ENCODE measurements at places on chromosomes 3 and 15.

DNA sequence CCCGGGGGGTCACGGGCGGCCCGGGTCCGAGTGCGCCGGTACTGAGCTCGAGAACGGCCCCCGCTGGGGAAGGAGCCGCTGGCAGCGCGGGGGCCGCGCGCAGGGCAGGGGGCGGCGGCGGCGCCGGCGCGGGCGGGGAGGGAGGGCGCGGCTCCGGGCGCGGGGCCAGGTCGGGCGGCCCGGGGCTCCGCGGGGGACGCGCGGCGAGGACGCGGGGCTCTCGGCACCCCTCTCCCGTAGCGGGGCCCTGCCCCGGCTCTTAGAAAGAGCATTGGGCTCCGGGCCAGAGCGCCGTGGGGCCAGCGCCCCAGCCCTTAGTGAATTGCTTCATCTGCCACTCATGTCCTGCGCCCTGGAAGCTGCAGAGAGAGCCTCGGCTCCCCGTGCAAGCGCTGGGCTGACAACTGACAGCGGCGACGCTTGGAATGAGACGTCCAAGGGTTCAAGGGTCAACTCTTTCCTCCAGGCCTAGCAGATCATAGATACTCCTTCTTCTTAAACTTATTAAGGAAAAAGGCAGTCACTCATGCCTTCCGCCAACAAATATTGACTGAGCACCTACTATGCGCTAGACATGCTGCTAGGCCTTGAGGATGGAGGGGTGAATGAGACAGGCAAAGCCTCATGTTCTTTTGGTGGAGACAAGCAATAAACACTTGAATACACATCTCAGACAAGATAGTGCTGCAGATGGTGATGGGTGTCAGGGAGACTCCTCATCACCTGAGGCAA is 140.8 kb downstream of the SMAD6 start:
- DNase-seq: no peak

DNA sequence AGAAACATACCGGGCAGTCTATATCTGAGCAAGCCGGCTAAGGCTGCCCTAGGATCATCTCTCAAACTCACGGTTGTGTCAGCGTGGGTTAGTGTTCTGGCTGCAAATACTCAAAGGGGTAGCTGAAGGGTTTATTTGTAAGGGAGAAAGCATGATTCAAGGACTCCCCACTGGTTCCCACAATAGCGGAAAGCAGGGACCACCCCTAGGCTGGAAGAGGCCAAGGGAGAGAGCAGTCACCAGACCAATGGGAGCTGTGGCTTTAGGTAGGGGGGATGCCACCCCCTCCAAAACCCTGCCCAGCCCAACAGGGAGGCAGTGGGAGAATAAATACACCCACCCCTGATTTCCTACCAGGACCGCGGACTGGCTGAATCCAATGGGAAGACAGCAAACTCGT is 7.3 kb upstream of the LMCD1 start:
- no peak for DNase-seq

DNA sequence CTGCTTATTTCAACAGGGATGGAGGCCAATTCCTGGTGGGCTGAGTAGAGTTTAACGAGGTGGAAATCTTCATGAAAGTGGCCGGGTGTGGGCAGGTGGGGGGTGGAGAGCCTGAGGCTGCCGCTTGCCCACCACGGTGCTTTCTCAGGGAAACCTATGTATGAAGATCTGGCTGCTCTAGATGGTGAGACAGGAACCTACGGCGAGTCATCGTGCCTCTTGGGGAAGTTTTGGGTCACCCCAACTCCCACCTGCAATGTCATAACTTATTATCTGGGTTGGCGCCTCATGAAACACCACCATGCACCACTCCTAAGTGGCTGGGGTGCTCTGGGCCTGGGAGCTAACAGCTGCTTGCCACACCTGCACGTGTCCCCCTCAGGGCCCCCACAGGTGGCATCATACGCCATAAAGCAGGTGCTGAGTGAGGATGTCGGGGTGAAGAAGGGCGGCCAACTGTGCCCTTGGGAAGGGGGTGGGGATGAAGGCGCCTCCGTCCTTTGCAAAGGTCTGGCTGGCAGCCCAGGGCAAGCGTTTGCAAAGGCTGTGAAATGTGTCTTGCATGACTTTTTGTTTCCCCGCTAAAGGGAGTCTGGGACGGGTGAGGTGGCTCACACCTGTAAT is 27.9 kb upstream of the SNRPA1 start:
- no peak for DNase-seq

- DNase-seq: no peak
Measured at GRCh38 chr3:25090698-25091453, 337.2 kb upstream of the RARB start.

DNA sequence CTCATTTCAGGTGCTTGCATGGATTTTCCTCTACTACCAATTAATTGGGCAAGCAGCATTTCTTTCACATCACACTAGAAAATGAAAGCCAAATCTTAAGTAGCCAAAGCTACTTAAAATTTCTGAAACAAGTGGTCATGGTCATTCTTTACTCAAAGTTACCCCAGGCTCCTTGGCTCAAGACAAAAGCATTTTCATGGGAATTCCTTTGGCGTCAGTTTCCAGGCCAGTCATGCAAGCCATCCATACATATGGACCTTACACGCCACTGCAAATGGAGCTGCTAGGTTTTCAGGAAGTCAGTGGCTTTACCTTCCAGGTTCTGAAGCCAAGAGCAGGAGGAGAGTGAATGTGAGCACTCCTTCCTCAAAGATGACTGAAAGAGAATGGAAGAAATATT is 83.7 kb upstream of the IL12A start:
- no peak for DNase-seq

DNA sequence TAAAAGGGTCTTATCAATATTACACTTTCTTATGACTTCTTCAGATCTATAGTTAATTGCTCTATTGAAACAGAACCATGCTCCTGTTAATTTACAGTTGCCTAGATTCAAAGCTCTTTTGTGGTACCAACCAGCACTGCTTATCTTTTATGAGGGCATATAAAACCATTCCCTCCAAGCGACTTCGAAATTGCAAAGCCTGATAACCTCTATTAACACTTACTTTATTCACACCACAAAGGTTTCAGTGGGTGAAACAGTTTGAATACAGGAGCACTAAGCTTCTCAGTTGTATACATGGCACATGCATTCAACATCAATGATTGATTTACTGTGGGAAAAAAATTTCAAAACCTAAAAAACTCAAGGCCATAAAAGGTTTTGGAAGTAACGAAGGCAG is 74.9 kb upstream of the PPIB start:
- DNase-seq: no peak

Data from activated CD4-positive, alpha-beta T cell treated with anti-CD3 and anti-CD28 coated beads for 1 hour (primary cell).